NCI-H146 (cell line): ENCODE measurements at places on chromosomes 6 and 20.
A peak's percentile ranks its signal among the peaks of the same experiment; 100 is the strongest.

DNA sequence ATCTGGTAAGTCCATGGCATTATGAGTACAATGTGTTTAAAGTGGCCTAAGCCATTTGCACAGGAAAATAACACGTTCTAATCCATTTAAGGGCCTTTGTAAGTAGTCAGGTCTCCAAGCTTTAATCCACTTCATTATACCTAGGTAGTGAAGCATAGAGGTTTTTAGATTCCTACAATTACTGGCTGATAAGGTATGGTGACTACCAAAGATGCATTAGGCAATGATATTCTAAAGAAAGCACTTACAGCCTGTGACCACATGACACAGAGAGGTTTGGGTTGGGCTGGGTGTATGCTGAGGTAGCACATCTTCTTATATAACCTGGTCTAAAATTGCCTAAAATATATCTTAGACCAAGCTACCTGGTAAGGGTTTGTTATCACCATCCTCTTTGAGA lies 504.4 kb downstream of the TFAP2B start:
- DNase-seq = no peak

DNA sequence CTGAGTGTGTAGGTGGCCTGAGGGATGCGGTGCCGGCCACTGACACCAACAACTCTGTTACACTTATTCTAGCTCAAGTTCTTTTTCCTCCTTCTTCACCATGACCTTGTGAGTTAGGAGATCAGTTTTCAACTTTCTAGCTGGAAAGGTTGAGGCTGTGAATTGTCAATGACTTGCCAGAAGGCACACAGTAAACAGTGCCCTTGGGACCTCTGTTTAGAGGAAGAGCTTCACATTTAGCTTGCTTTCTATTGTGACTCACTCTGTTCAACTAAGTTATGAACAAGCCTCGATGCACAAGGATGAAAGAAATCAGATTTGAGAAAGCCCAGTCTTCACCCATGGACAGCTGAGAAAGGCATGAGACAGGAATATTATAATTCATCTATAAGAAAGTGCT lies 455.6 kb downstream of the MAFB start:
- DNase-seq = no peak

- peak; percentile 49 for DNase-seq
These were observed 61.1 kb upstream of the CCN6 start for GRCh38 chr6:111992851-111993250.

GRCh38 chr6:4460586-4461475 lies 315.4 kb upstream of the CDYL start:
- DNase-seq = no peak

- DNase-seq = no peak
These were observed 115.7 kb downstream of the RWDD2A start for GRCh38 chr6:83308833-83309232.

GRCh38 chr20:44633187-44633810 lies 18.2 kb downstream of the ADA start:
- no peak for DNase-seq
